Glutamatergic neuron (in vitro differentiated cells): ENCODE measurements at places on chromosomes 7 and 10.

- no peak for DNase-seq
Observed at GRCh38 chr7:43317075-43317474, 204.6 kb downstream of the HECW1 start.

GRCh38 chr10:104456802-104457542 lies 103.3 kb downstream of the CFAP58 start:
- DNase-seq: peak; percentile 47

DNA sequence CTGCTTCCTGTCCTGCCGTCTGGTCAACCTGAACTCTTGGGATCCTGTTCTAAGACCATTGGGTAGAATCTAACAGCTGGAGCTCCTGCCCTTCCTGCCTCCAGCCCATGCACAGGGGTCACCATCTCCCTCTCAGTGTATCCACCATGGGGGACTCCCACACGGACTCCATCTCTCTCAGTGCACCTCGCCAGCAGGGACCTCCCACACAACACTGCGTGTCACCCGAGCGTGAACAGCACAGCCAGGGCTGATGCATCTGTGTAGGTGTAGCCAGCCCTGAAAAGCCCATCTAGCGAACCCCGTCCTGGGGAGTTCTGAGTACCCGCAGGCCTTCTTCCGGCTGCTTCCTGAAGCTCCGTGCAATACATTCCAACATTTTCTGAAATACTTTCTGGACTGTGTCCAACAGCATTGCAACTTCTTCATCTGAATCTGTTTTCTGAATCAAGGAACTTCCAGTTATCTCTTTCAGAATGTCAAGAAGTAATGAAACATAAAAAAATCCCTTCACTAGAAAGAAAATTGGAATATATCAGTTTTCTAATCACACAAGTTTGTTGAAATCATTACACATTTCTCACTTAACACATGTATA lies 52.5 kb downstream of the NCAPG2 start:
- DNase-seq: no peak

GRCh38 chr7:74387606-74388005 lies 66.1 kb upstream of the GTF2IRD1 start:
- no peak for DNase-seq

GRCh38 chr7:24899905-24900304 lies 80.1 kb downstream of the OSBPL3 start:
- no peak for DNase-seq

GRCh38 chr10:75294866-75295701 lies 59.3 kb upstream of the COMTD1 start:
- DNase-seq: peak; percentile 72

DNA sequence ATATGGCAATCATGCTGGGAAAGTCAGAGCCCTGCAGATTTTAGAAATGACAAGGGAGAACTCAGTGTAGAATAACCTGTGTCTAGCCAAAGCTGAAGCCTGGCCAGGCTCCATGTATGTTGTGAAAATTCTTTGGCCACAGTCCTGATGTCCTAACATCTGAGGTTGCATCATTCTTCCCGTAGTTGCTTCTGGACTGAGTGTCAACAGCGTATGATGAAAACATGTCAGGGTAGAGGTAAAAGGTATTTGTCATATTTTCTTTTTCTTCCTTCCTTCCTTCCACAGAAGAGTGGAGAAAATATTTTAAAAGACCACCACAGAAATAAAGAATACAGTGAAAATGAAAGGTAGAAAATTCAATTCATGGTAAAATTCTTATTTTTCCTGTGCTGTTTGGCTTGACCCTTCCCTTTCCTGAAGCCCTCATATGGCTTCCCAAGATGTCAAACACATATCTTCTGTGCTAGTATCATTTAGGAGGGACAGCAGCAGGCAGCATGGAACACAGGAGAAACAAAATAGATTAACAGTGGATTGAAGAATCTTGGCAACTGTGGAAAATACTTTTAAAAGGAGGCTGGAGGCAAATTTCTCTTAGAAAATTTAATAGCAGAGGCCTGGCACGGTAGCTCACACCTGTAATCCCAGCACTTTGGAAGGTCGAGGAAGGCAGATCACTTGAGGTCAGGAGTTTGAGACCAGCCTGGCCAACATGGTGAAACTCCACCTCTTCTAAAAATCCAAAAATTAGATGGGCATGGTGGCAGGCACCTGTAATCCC lies 18.9 kb upstream of the NRBF2 start:
- no peak for DNase-seq

GRCh38 chr10:11429439-11430052 lies 181.9 kb downstream of the USP6NL start:
- no peak for DNase-seq

- DNase-seq: no peak
Observed at GRCh38 chr10:71631007-71631861, 88.3 kb downstream of the C10orf105 start.

DNA sequence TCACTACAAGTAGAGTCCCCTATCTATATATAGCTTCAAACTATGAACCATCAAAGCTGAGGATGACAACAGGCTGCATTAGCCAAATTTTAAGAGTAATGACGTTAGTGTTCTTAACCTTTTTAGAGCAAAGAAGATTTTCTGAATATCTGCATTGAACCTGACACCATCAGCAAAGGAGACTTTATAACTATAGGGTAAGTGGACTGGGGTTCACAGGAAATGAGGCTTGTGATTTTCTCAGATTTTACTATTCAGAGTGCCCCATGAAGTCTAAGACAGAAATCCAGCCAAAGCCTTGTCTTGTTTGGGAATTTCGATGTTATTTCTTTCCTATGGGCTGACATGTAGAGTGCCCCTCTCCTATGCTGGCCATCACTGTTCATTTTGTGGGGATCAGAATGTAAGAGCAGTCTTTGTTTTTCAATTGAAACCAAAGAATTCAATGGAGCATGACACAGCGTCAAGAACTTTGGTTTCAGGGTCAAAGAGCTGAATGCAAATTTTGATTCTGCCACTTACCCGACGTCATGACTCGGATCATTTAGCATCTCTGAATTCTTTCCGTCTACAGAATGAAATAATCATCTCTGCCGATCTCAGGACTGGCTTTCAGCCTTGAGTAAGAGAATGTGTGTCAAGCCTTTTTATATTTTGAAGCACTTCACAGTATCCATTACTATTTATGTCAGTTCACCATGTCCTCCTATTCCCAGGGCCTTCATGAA lies 52.7 kb downstream of the DENND11 start:
- DNase-seq: no peak

DNA sequence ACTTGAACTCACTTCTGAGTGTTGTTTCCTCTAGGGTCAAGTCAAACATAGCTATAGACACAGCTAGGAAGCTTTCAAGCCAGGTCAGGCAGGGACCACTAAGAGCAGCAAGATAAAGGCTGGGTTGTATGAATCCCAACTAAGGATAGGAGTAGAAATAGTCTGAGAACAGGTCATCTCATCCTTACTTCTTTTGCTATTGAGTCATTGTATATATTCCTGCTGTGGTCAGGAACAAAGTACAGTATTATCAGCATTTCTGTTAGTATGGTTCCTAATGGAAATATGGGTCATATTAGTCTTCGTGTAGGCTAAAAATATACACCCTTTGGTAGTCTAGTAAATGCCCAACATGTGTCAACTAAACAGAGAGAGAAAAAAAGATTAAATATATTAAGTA lies 145.3 kb downstream of the BTAF1 start:
- DNase-seq: no peak

- no peak for DNase-seq
Observed at GRCh38 chr7:114864278-114864677, 57.6 kb upstream of the MDFIC start.

- no peak for DNase-seq
Observed at GRCh38 chr7:157009778-157010587, 480 bp downstream of the MNX1 start.

DNA sequence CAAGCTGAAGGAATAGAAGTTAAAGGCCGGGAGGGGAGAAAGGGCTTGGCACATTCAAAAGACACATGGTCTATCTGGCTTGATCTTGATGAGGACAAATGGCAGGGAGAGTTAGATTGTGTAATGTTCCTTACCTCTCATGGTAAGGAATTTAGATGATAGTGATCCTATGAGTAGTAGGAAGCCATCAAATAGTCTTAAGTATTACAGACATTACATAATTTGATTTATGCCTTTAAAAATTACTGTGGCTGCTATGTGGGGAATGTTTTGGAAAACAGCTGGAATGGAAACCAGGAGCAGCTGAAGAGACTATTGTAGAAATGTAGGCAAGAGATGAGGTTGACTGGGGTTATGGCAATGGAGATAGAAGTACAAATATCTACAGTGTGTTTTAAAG lies 351.3 kb upstream of the BMPER start:
- no peak for DNase-seq

GRCh38 chr10:100157156-100157555 lies 28.7 kb downstream of the ERLIN1 start:
- no peak for DNase-seq

- no peak for DNase-seq
Observed at GRCh38 chr7:32077806-32078205, 7.6 kb upstream of the PDE1C start.

GRCh38 chr10:129331207-129331838 lies 135.7 kb upstream of the MGMT start:
- peak; percentile 54 for DNase-seq

DNA sequence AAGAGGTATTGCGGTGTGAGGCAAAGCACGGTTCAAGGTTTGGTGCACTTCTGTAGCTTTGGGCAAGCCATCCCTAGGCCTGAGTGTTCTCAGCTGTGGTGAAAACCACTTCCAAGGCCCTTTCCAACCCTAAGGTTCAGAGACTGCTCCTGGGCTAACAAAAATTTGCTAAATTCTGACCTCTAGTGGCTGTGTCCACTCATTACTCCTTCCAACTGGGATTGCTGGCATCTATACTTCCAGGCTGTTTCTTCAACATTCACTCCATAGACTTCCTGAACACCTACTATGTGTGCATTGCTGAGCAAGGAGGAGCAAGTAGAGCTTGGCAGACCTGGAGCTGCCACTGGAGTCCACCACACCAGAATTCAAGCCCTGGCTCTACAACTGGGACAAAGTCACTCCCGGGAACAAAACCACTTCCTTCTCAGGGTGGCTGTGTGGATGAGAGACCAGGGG lies 29.3 kb upstream of the SH3PXD2A start:
- DNase-seq: no peak

DNA sequence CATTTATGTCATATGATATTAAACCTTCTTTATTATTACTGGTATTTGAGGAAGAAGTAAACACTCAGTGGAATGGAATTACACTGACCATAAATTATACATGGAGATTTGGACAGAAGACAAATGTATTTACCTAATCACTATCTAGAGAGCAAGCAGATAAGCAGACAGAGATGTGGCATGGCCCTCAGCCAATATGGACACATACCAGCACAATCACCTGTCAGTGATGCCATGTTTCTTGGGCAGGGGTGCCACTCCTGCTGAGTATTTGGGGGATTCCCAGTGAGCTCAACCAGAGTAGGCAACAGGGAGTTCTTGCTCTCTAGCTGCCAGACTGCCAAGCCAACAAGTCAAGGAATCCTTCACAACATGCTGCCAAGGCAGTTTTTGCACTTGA lies 866.3 kb upstream of the LRRN3 start:
- DNase-seq: no peak

- no peak for DNase-seq
Observed at GRCh38 chr7:91383053-91383904, 119.0 kb downstream of the FZD1 start.
